Endothelial cell of umbilical vein (primary cell): ENCODE measurements at places on chromosomes 5 and 9. TPM values are rescaled to one million over a fixed set of nuclear protein-coding genes. Genes with fewer than 3 reads are reported as not detected.
A peak's percentile ranks its signal among the peaks of the same experiment; 100 is the strongest.

GRCh38 chr5:60649288-60649917, 50.6 kb downstream of the DEPDC1B start:
- peak; percentile 48 for DNase-seq

DNA sequence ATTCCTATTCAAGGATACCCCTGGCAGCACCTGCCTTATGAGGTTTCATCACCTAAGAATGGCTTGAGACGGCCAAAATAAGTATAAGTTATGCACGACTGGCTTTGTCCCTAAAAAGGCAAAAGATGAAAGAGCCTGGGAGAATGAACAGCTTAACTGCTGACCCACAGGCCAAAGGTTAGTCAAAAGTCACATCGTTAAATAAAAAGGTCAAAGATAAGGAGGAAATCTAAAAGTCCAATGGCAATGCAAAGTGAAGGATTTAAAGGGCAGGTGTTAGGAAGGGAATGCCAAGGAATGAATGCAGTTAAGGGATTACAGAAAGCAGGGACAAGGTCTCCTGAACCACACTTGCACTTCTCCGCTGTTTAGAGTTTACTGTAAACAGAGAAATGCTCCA, 5.6 kb downstream of the TAL2 start:
- no peak for DNase-seq

GRCh38 chr9:74742191-74742790, 145.4 kb downstream of the TRPM6 start:
- DNase-seq = no peak

GRCh38 chr5:171580502-171581265, 161.2 kb downstream of the FGF18 start:
- DNase-seq = no peak

GRCh38 chr5:17895288-17896033, 261.2 kb downstream of the TAF11L14 start:
- DNase-seq = no peak

- no peak for DNase-seq
Measured at GRCh38 chr5:16013334-16014065, 166.1 kb downstream of the MARCHF11 start.

CNTFR gene
- not detected in 2 replicates for polyA plus RNA-seq

HRCT1 gene
- polyA plus RNA-seq = 7.0 and 9.9 TPM in 2 replicates
